ENCODE measurements at places on chromosomes 1 and 21.

GRCh38 chr1:70048336-70049094 lies 156.9 kb downstream of the LRRC40 start:
- no peak for DNase-seq

- DNase-seq: no peak
These were observed 24.8 kb upstream of the ALDH4A1 start for GRCh38 chr1:18927082-18927653.

DNA sequence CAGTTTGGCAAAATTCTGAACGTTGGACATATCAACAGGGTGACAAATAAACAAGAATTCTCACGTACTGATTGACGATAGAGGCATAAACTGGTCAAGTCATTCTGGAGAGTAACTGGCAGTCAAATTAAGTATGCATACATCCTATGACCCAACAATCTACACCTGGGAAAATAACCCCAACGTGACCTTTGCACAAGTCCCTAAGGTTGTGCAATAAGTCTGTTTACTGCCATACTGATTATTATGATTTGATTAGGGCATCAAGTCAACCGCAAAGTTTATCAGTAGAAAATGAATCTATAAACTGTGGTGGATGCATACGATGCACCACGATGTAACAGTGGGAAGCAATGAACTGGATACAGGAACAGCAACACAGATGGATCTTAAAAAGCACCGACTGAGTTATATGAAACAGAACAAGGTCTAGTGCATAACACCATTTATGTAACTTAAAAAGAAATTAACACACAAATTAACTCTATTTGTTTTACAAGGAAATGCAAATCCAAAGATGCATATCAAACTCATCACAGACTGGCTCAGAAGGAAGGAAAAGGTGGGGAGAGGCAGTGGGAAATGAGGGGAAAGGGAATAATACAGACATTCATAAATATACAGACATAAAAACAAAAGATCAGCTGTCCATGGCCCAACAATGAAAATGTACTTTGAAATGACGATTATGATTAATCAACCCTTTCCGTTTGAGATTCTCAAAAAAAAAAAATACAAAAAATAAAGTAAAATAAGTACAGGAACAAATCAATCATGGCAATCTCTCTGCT lies 41.0 kb upstream of the SEC16B start:
- no peak for DNase-seq

- no peak for DNase-seq
These were observed 37.6 kb downstream of the ZYG11A start for GRCh38 chr1:52880206-52880605.

DNA sequence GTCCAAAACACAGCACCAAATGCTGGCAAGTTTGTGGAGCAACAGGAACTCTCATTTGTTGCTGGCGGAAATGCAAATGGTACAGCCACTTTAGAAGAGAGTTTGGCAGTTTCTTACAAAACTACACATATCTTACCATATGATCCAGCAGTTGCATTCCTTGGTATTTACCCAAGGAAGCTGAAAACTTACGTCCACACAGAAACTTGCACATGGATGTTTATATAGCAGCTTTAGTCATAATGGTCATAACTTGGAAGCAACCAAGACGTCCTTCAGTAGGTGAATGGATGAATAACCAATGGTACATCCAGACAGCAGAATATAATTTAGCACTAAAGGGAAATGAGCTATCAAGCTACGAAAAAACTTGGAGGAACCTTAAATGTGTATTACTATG lies 66.4 kb downstream of the MARK1 start:
- DNase-seq: no peak

DNA sequence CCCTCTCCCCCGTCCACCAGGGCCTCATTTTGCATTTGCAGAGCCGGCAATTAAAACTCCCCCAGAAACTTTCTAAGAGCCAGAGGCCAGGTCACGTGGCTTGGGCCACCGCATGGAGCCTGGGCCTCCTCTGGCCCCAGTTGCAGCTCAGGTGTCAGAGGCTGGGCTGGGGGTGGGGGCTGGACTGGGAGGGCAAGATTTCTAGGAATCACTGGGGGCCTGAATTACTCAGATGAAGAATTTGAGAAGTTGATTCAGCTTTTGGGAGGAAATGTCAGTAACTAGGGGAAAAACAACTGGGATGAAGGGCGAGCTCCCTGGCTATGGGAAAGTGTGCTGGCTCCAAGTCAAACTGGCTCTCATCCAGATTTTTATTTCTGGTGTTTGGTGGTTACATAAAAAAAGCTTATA lies 151.0 kb downstream of the CDC7 start:
- no peak for DNase-seq

DNA sequence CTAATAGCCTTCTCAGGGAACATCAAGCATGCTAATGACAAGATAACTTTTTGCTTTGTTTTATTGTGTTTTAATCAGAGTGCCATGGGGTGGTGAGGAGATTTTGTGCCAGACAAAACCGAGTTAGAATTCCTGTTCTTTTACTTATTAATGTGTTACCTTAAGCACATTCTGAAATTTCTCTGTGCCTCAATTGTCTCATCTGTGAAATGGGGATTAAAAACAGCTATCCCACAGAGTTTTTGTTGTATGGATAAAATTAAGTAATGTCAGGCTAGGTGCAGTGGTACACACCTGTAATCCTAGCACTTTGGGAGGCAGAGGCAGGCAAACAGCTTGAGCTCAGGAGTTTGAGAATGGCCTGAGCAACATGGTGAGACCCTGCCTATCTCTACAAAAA lies 138.0 kb downstream of the PROX1 start:
- DNase-seq: no peak

DNA sequence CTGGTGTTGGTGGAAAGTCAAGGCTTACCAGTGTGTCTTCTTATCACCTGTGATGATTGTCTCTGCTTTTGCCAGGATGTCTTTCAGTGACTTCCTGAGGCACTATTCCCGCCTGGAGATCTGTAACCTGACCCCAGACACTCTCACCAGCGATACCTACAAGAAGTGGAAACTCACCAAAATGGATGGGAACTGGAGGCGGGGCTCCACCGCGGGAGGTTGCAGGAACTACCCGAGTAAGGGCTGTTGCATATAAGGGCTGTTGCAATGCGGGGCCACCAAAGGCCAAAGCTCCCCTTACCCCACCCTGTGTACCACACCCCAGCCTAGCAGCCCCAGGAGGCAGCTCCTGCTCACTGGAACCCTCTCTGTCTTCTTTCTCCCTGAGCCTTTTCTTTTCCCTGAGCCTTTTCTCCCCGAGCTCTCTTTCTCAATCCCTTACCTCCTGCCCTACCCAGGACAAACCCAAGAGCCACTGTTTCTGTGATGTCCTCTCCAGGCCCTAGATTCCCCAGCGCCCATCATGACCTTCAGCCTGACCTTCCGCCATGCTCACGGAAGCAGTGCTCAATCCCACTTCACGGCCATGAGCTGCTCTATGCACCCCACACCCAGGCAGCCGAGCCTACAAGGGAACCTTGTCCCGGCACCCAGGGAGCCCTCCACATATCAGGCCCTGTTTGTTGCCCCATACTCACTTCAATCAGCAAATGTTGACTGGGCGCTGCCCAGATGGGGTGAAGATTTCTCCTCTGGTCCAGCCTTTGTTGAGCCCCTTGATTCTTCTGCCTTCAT lies 40.6 kb downstream of the CAPN2 start:
- no peak for DNase-seq

DNA sequence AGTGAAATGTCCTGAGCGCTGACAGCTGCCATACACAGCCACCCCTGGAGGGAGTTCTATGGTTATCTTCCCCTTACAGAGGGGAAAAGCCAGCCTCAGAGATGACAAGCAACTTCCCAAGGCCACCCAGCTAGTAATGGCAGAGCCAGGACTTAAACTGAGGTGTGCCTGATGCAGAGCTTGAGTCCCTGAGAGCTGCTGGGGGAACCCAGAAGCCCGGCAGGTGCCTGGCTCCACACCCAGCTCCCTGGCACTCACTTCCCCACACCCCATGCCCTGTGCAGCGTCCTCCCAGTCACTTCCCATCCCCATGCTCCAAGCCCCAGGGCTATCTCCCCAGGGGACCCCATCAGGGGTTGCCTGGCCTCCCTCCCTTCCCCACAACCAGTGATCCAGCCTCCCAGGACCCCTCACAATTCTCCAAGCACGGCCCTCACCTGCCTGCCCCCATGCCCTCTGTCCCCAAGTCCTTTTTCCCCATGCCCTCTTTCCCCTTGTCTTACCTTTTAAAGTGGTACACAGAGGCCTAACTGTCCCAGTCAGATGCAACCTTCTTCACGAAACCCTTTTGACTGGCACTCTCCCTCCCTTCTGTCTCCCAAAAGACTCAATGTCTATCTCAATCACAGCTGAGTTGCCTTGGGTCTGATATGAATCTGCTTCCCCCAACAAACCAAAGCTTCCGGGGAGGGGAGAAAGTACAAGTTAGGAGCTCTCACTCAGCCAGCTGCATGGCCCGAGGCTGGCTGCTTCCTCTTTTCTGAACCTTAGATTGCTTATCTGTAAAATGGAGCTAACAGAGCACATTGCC lies 39.8 kb upstream of the LRP8 start:
- DNase-seq: no peak

- no peak for DNase-seq
These were observed 30.0 kb upstream of the SDE2 start for GRCh38 chr1:226029093-226029496.

GRCh38 chr1:170700842-170701615 lies 37.1 kb downstream of the PRRX1 start:
- DNase-seq: no peak

DNA sequence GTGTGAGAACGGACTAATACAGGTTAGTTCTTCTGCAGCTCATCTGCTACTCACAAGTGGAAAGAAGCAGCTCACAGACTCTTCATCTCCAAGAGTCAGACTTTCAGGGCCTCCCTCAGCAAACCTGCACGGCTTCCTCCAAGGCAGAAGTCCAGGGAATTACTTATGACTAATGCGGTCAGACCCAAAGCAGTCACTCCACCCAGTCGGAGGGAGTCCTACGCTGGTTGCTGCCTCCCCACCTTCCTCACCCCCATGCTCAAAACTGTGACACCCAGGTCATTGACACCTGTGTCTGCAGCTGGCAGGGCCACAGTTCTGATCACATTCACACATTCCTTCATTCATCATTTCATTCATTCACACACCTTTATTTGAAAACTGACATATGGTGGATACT lies 38.4 kb upstream of the PRDM2 start:
- DNase-seq: no peak

GRCh38 chr1:113912594-113913311 lies 7.6 kb downstream of the DCLRE1B start:
- no peak for DNase-seq

DNA sequence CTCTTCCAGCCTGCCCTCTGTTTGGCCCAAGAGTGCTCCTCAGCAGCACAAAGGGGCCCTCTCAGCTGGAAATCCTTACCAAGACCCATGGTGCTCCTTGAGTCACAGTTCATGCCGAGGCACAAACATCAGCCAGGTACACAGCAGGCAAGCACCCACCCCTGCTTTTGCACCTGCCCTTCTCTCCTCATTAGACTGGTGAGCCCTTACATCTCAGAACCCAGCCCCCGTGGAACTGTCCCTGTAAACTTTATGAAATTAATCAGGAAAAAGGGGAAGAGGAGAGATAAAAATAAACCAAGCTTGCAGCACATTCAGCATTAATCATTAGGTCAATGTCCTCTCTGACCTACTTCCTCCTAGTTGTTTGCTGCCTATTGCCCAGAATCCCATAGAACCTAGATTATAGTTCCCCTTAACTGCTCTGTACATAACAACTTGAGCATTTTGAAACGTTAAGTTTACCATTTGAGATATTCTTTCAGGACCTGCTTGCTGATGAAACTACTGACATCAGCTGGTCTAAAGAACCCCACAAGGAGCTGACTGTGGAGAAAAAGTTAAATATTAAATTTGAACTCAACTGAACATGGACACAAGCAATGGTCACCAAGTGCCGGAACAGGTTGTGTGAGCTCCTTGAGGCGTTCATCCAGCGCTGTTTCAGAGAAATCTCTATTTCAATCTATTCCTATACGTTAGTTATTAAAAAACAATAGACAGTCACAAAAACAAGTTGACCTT lies 738.4 kb downstream of the MATN1 start:
- DNase-seq: no peak

DNA sequence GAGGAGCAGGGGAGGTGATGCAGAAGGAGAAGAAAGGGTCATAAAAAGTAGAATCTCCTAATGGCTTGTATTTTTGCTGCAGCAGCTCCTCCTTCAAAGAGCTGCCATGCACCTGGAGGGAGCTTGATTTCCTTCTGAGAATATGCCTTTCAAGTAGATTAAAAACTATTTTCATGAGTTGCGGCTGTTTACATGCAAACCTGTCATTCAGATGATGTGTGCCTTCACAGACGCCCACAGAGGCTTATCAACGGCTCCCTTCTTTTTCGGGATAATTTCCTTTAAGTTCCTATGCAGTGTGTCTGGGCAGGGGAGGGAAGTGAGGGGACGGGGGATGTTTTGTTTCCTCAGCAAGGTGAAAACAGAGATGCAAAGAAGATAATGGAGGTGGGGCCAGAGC lies 38.8 kb downstream of the TNR start:
- no peak for DNase-seq

DNA sequence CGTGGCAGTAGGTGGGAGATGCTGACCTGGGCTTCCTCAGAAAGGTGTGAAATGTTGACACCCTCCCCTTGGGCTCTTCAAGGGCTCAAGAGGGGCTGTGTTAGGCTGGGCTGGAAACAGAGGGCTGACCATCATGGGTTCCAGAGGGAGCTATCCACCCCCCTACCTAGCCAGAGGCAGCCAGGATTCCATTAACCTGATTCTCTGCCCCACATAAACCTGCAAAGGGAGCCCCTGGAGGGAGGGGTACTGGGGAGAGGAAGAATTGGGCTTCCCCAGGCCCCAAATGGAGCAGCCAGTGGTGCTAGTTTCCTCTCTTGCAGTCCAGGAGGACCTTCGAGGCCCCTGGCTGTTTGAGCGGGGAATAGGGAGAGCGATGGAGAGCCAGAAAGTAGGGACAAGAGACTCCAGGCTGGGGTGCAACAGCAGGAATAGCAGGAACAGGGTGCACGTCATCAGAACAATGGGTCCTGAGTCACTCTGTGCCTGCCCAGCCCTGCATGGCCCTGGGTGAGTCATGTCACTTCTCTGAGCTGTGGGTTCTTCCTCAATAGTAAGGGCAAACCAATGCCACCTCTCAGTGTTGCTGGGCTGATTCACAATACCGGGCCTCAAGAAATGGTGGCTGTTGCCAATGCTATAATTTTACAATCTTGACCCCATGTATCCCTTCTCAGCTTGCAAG lies 121.2 kb downstream of the EPHB2 start:
- DNase-seq: no peak

DNA sequence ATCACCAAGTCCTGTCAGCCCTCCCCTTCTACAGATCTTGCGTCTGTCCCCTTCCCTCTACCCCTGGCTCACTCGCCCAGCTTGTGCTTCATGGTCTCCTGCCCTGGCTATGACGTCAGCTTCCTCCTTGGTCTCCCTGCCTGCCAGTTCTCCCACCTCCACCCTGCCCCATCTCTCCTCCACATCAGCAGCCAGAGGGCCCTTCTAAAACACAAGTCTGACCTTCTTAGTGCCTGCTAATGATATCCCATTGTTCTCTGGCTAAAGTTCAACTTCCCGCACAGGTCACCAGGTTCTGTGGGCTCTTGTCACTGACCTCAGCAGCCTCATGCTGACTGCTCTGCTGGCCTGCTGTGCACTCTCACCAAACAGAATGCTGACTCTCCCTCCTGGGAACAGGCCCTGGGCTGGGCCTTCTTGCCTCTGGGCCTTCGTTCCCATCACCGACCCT lies 24.7 kb upstream of the MYCL start:
- DNase-seq: no peak
